ENCODE measurements at places on chromosomes 13 and 19.

DNA sequence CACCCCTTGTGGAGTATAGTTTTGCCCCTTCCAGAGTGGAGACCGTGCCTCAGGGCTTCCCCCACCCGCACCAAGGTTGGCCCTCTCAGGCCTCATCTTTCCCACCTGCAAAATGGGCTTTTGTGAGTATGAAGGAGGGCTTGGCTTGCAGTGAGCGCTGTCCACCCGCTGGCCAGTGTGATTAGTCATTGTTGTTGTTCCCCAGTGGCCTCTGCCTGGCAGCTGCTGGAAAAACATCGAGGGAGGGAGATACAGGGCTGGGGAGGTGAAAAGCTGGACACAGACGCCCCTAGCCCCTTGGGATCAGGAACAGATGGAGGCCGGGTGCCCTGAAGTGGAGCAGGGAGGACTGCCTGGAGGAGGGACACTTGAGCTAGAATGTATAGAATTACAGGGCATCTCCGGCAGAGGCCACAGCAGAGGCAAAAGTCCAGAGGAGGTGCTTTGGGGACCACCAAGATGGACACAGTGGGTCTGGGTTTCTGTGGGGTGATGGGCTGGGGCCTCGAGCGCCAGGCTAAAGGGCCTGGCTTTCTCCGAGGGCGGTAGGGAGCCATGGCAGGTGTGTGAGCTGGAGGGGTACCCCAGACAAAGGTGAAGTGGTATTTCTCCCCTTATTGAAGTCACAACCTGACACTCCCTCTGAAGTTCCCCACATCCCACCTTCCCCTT, 3.9 kb upstream of the IL12RB1 start:
- DNase-seq = no peak

DNA sequence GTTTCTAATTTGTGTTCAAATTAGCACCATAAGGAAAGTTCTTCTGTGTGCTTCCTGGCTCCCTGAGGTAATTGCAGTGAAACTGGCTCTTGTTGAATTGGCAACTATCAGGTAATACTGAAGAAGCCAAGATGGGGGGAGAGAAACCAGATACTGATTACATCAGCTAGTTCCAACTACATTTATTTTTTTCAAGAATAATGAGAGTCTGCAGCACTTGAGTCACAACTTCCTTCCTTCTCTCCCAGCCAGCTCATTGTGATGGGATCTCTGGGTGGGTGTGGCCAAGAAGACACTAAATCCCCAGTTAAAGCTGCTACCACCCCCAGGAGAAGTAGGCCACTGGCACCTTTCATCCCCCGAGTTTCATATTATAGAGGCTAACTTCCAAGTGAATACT, 100.7 kb upstream of the RXFP2 start:
- DNase-seq = peak; percentile 5

- no peak for DNase-seq
Measured at GRCh38 chr13:99178636-99179035, 22.0 kb upstream of the UBAC2 start.

GRCh38 chr13:90696254-90696653, 651.2 kb upstream of the MIR17HG start:
- DNase-seq = no peak

- DNase-seq = no peak
Measured at GRCh38 chr13:96172066-96172465, 82.2 kb downstream of the HS6ST3 start.

DNA sequence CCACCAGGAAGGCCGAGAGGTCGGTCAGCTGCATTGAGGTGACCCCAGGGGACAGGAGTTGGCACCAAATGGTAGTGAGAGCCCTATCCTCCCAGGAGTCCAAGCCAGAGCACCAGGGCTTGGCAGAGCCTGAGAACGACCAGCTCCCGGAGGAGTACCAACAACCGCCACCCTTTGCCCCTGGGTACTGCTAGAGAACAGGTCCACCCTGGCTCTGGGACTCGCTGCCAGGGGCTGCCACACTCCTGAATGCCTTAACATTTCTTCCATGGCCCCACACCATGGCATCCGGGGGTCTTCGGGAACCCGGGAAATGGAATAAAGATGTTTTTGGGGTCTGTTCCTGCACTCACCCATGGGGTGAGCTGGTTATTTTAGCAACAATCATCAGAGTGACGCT, 14.1 kb downstream of the HSH2D start:
- no peak for DNase-seq

DNA sequence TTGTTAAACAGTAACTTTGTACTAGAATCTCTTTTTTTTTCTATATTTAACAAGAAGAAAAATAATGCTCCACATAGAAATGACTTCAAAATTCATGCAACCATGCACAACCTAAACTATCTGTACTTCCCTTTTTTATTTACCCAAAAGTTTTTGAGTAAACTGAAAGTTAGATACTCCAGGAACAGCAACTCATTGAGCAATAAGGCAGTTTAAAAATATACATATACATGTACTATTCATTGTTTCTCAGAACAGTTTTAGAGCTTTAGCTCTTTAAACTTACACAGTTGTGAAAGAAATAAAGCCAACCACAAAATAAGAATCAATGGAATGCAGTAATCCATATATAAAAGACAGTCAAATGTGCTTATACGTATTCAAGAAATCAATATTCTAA, 39.2 kb downstream of the MTMR6 start:
- no peak for DNase-seq

GRCh38 chr19:18346091-18346490, 5.7 kb downstream of the PGPEP1 start:
- no peak for DNase-seq

GRCh38 chr13:82458169-82458568, 1424.1 kb downstream of the SLITRK1 start:
- DNase-seq = no peak

DNA sequence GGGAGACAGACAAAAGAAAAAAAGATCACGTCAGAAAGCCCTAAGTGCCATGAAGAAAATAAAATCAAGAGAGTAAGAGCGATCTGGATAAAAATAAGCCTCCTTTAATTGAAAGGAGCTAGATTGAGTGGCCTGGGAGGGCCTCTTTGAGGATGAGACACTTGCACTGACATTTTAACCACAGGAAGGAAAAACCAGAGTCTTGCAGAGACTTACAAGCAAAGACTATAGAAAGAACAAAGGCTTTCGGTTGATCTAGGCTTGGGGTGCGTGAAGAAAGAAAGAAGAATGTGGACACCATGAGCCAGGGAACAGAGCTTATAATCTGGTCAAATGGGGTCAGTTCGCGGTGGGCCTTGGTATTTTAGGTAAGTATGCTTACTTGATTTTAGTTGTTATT, 342.7 kb downstream of the COG6 start:
- no peak for DNase-seq
